Suprapubic skin (tissue), 4 donors: ENCODE measurements at places on chromosomes 12 and 14. TPM values are rescaled to one million over a fixed set of nuclear protein-coding genes. Genes with fewer than 3 reads are reported as not detected.

DNA sequence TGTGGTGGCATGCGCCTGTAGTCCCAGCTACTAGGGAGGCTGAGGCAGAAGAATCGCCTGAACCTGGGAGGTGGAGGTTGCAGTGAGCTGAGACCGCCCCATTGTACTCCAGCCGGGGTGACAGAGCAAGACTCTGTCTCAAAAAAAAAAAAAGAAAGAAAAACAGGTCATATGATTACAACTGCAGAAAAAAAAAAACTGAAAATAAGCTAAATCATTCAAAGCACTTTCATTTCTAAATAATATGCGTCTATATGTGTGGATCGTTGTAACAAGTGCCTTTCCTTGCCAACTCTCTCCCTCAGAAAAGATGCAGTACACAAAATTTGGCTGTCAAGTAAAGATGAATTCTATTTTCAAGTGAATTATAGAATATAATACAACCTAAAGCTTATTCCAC is 42.4 kb downstream of the ATXN2 start:
- H3K27ac ChIP-seq = no peak overlapping the region
- DNase-seq = no peak
- no peaks in the 10 kb centered on the region for H3K4me1 ChIP-seq

The GLI1 gene
- 2.9 TPM for total RNA-seq

GRCh38 chr12:117599849-117600248 is 238.4 kb upstream of the NOS1 start:
- H3K4me1 ChIP-seq = no peaks in the 10 kb centered on the region
- no peak for DNase-seq
- no peaks in the 10 kb centered on the region for H3K36me3 ChIP-seq
- H3K27me3 ChIP-seq = peaks cover 5% of the 10 kb centered on the region
- no peak overlapping the region for H3K27ac ChIP-seq

The GLS2 gene
- 7.9 TPM for total RNA-seq

The NOS1 gene
- total RNA-seq = 6.6 TPM

DNA sequence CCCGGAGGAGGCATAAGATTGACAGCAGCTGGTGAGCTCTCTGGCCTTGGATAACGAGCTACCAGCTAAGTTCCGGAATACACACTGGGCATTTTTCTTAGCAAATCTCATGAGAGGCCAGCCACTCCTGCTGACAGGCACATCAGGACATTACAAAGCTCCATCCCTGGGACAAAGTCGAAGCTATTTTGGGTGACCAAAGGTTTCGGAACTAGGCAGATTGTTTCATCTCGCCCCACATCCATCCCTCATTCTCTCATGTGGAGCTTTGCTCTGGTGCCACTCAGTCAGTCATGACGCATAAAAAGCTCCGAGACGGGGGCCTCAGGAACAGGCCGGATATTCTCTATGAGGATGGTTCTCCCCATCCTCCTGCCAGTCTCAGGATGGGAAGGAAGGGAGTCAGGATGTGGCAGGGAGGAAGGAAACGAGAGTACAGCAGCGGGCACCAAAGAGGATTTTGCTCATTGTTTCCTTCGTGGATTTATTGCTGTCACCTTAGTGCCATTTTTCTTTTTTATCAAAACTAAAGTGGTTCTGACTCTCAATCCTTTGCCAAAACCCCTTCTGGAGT is 253.1 kb upstream of the FKBP4 start:
- H3K27ac ChIP-seq = no peak overlapping the region
- no peaks in the 10 kb centered on the region for H3K36me3 ChIP-seq
- no peaks in the 10 kb centered on the region for H3K27me3 ChIP-seq
- no peaks in the 10 kb centered on the region for H3K4me1 ChIP-seq

DNA sequence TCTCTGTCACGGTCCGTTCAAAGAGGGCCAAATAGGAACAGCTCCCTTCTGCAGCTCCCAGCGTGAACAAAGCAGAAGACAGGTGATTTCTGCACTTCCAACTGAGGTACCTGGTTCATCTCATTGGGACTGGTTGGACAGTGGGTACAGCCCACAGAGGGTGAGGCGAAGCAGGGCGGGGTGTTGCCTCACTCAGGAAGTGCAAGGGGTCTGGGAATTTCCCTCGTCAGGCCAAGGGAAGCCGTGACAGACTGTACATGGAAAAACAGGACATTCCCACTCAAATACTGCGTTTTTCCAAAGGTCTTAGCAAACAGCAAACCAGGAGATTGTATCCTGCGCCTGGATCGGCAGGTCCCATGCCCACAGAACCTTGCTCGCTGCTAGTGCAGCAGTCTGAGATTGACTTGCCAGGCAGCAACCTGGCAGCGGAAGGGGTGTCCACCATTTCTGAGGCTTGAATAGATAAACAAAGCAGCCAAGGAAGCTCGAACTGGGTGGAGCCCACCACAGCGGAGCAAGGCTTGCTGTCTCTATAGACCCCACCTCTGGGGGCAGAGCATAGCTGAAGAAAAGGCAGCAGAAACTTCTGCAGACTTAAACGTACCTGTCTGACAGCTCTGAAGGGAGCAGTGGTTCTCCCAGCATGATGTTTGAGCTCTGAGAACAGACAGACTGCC is 22.7 kb downstream of the SLC38A1 start:
- DNase-seq = no peak
- no peaks in the 10 kb centered on the region for H3K27me3 ChIP-seq
- H3K4me1 ChIP-seq = no peaks in the 10 kb centered on the region

The MYH6 gene
- total RNA-seq = not detected

- H3K4me1 ChIP-seq = peaks cover 8% of the 10 kb centered on the region
- H3K27ac ChIP-seq = no peak overlapping the region
- H3K4me3 ChIP-seq = no peak overlapping the region
- no peaks in the 10 kb centered on the region for H3K36me3 ChIP-seq
These were observed 151.7 kb downstream of the NUAK1 start for GRCh38 chr12:105986779-105987684.

The KRT74 gene
- 14.1 TPM for total RNA-seq

The RNF41 gene
- total RNA-seq = 39.9 TPM

The LBHD2 gene
- not detected for total RNA-seq

The PLEK2 gene
- total RNA-seq = 18.8 TPM

GRCh38 chr14:23941230-23941629 is 12.3 kb upstream of the DHRS4 start:
- no peaks in the 10 kb centered on the region for H3K27me3 ChIP-seq
- peaks cover 12% of the 10 kb centered on the region for H3K4me1 ChIP-seq
- peaks cover 8% of the 10 kb centered on the region for H3K36me3 ChIP-seq
- no peak overlapping the region for H3K4me3 ChIP-seq
- DNase-seq = no peak

DNA sequence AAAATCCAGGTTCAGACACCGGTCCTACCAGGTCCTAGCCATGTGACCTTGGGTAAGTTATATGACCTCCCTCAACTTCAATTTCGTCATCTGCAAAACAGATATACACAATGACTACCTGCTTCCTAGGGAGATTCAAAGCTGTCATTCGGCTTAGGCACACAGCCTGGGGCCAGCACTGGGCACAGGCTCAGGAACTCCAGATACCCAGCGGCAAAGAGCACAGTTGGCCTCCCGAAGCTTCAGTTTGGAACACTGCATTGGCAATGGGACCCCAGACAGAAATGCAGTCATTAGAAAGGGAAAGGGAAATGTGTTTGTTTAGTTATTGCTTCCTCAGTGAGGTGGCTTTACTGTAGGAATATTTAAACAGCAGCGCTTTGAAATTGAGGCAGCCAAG is 11.4 kb downstream of the PLEKHG6 start:
- H3K4me3 ChIP-seq = no peak overlapping the region
- peaks cover 5% of the 10 kb centered on the region for H3K36me3 ChIP-seq
- no peak for DNase-seq
- H3K4me1 ChIP-seq = peaks cover 52% of the 10 kb centered on the region

The PSME1 gene
- total RNA-seq = 113 TPM

DNA sequence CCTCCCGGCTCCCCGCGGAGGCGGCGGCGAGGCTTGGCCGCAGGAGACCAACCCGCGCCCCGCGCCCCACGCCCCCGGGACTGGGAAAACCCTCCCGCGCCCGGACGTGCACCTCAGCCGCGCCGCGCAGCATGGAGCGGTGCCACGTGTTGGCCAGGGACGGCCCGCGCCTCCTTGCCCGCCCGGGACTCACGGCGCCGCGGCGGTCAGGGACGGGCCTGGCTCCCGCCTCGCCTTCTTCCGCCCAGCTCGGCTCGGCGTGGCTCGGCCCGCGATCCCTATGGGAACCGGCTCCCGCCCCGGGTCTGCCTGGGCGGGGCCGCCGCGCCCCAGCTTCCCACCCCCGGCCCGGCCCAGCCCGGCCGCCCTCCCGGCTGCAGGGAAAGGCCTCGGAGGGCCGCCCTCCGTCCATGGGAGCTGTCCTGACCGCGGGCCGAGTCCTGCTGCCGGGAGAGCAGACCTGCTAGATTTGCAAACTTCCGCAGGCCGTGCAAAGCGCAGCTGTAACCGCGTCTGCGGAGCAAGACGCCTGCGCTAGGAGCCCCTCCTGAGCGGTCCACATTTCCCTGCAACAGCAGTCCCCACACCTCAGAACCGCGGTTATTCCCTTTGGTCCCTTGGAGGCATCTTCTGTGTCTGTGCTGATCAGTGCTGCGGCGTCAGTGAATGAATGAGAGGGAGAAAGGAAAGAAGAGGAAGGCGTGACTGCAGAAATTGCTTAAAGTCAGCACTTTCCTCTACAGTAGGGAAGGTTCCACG is at the start of gene CDKL1:
Gene CDKL1, minus strand, starts transcription at position 251 of the 759 bp plus-strand sequence. CDS start 1,013 bp downstream, outside the sequence.
- peak; percentile 83 for DNase-seq
- H3K36me3 ChIP-seq = no peaks in the 10 kb centered on the region
- no peaks in the 10 kb centered on the region for H3K27me3 ChIP-seq
- peaks cover 24% of the 10 kb centered on the region for H3K4me1 ChIP-seq

- DNase-seq = peak; percentile 73
- H3K36me3 ChIP-seq = no peaks in the 10 kb centered on the region
- H3K27ac ChIP-seq = peak overlapping the region; percentile 76
- H3K27me3 ChIP-seq = peaks cover 16% of the 10 kb centered on the region
- H3K4me3 ChIP-seq = peak overlapping the region; percentile 72
- H3K4me1 ChIP-seq = peaks cover 29% of the 10 kb centered on the region
These were observed 550 bp downstream of the TEAD4 start for GRCh38 chr12:2959505-2960389.

GRCh38 chr12:132071040-132071810 is 72.9 kb downstream of the DDX51 start:
- H3K4me3 ChIP-seq = no peak overlapping the region
- DNase-seq = no peak
- H3K27me3 ChIP-seq = no peaks in the 10 kb centered on the region
- H3K36me3 ChIP-seq = peaks cover 82% of the 10 kb centered on the region
- no peaks in the 10 kb centered on the region for H3K4me1 ChIP-seq

DNA sequence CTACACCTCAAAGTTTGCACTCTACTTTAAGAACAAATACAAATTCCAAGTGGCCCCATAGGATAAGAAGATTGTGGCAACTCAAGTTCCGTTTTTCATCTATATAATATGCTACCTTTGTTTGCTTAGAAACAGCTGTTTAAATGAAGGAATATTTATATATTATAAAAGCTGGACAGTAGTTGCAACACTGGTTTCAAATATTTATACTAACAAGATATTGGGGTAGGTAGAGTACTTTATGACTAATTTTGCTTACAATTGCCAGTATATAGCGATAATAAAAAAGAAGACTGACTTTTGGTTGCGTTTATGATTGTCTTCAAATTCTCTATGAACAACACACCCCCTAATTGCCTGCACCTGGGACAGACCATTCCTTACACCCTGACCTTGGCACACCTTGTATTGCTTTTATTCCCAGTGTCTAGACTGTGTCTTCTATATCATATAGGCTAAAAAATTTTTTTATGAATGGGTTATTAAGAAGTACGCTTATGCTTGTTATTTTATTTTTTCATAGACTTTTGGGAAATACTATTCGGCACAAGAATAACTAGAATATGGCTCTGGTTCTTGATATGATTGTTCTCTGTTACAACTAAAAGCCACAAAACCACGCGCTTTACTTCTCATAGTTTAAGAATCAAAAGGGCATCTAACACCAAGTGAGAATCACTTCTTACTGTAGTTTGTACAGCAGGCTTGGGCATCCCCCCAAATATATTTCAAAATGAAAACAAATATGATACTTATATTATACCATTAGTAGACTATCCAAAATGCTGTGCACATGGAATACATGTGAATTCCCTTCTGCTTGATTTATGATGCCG is 455.4 kb upstream of the DCN start:
- H3K36me3 ChIP-seq = no peaks in the 10 kb centered on the region
- H3K4me1 ChIP-seq = no peaks in the 10 kb centered on the region
- no peak for DNase-seq
- no peak overlapping the region for H3K4me3 ChIP-seq
- H3K27ac ChIP-seq = no peak overlapping the region

The KRT81 gene
- total RNA-seq = 0.72 TPM

The ERP27 gene
- not detected for total RNA-seq

GRCh38 chr12:2384029-2384386 is 331.2 kb downstream of the CACNA1C start:
- H3K36me3 ChIP-seq = no peaks in the 10 kb centered on the region
- H3K27ac ChIP-seq = peak overlapping the region; percentile 17
- no peak for DNase-seq
- H3K4me1 ChIP-seq = peaks cover 2% of the 10 kb centered on the region

- H3K4me1 ChIP-seq = peaks cover 13% of the 10 kb centered on the region
These were observed 13.1 kb downstream of the KRT83 start for GRCh38 chr12:52307836-52308805.

- no peak for DNase-seq
- H3K27ac ChIP-seq = no peak overlapping the region
- no peaks in the 10 kb centered on the region for H3K27me3 ChIP-seq
These were observed 21.9 kb downstream of the TRIM9 start for GRCh38 chr14:51072976-51073375.

DNA sequence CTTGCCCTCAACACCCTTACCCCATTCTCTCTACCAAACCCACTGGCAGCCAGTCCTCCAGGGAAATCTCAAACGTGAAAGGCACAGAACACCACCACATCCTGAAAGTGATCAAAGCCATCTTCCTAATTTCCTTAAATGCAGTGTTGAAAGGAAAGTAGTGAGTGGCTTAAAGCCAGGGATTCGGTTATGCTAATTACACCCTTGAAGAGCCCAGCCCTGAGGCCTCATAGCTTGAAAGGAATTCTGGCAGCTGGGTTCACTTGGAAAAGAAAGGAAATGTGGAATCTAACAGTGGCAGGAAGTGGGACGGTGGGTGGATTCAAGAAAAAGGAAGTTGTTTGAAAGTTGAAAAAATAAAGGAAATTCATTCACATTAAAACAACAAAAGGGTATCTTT is 73.0 kb upstream of the FICD start:
- H3K27me3 ChIP-seq = peaks cover 6% of the 10 kb centered on the region
- peaks cover 3% of the 10 kb centered on the region for H3K4me1 ChIP-seq
- no peak for DNase-seq
- no peak overlapping the region for H3K27ac ChIP-seq
- no peak overlapping the region for H3K4me3 ChIP-seq

The KLRC3 gene
- total RNA-seq = not detected

The IFNG-AS1 gene
- not detected for total RNA-seq

The NELL2 gene
- 20.5 TPM for total RNA-seq

The CD163 gene
- 17.8 TPM for total RNA-seq

The ARHGEF40 gene
- total RNA-seq = 22.8 TPM

DNA sequence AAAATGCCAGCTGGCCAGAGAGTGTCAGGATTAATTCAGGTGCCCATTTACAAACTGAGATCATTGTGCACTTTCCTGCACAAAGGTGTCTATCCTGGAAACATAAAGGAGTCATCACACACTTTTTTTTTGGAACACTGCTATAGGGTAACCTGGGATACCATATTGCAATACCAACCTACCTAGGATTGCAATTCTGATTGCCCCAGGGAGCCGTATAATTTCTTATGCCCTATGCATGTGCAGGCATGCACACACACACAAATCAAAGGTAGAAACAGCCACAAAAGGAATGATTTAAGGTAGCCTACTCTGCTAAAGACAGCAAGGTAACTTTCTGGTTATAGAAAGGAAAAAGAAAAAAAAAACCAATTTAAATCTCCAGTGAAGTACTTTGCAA is 285.3 kb upstream of the KITLG start:
- H3K4me3 ChIP-seq = no peak overlapping the region
- no peak for DNase-seq
- H3K27me3 ChIP-seq = no peaks in the 10 kb centered on the region
